ENCODE measurements at places on chromosomes 11 and 22. TPM values are rescaled to one million over a fixed set of nuclear protein-coding genes. Genes with fewer than 3 reads are reported as not detected.

DNA sequence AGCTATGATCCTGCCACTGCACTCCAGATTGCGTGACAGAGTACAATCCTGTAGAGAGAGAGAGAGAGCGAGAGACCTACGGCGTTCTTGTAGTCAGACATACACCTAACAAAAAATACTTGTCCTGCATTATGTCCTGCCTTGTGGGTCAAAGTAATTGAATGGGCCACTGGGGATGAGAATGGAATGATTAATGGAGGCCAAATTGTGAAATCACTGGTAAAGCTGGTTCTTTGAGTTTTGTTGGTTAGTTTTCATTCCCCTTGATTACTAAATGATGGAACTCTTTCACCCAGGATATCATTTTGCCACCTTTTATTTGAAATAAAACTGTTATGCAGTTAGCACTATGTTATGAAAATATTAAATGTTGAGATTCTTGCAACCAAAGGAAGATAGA lies 18.7 kb downstream of the GAS2 start:
- no peaks in the 10 kb centered on the region for H3K36me3 ChIP-seq
- H3K27ac ChIP-seq, result no peak overlapping the region
- H3K4me3 ChIP-seq, result no peak overlapping the region
- no peaks in the 10 kb centered on the region for H3K27me3 ChIP-seq
- no peaks in the 10 kb centered on the region for H3K4me1 ChIP-seq
- no peak for DNase-seq

DNA sequence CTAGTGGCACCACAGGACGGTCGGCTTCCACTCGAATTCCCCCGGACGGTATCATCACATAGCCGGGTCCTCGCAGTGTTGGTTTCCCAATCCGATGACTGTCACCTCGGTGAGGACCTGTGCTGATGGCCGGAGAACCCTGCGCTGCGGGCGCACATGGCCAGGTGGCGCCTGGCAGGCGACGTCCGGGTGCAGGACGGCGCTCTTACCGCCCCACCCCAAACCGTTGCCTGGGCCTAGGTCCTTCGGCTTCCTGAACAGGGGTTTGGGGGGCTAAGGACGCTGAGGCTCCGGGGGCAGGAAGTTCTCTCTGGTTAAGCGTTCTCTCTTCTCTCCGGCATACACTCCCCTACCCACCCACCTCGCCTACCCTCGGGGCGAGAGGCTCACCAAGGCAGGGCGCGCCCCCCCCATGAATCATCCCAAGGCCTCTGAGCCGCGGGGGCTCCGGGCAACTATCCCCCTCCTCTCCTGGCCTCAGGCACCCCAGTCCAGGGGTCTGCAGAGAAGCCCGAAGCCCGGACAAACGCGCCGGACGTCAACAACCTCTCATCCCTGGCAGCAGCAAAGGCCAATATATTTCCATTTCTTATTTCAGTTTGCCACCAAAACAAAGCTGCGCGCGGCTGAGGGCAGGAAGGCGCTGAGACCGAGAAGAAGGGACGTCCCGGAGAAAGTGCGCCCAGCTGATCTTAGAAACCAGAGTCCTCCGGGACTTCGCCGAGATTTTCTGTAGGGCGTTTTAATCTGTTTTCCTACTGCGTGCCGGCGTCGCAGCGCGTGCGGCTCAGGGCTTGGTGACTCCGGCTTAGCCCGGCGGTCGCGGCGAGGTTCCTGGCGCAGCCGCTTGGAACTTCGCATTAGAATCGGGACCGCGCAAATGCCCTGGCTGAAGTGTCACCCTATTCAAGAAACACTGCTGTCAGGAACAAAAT lies 5.6 kb downstream of the ALX4 start:
- peaks cover 10% of the 10 kb centered on the region for H3K27me3 ChIP-seq
- DNase-seq, result no peak
- peak overlapping the region; percentile 71 for H3K4me3 ChIP-seq
- H3K27ac ChIP-seq, result no peak overlapping the region
- peaks cover 30% of the 10 kb centered on the region for H3K4me1 ChIP-seq

DNA sequence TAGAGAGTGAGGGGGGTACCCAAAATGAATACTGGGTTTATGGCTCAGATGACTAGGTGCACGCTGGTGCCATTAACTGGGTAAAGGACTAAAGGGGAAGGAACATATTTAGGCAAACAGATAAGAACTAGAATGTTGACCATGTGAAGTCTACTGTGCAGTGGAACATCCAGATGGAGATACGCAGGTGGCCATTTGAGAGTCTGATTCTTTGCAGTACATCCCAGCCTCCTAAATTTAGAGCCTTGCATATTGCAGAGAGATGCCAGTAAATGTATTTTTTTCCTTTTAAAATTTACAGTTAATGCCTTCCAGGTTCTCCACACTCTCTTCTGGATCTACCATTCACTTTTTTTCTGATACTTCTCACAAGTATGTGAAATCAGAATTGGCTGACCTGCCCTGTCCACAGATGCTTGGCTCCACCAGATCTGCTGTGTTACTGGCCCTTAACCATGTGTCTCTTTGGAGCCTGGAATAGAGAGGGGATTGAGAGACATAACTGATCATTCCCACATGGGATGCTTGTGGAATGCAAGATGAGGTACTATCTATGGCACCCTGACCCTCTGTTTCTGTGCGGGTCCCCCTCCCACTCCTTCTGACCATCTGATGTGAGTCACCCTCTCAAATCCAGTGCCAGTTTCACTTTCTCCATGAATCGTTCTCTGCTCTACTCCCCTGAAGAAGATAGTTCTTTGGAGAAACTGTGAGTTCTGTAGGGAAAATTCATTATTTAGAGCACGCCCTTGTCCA lies 77.0 kb upstream of the NCAM1 start:
- no peak for DNase-seq
- H3K27ac ChIP-seq, result no peak overlapping the region
- H3K4me1 ChIP-seq, result peaks cover 36% of the 10 kb centered on the region
- H3K36me3 ChIP-seq, result no peaks in the 10 kb centered on the region
- H3K27me3 ChIP-seq, result no peaks in the 10 kb centered on the region
- peak overlapping the region; percentile 39 for H3K4me3 ChIP-seq

GRCh38 chr11:86145439-86146156 lies 76.7 kb upstream of the PICALM start:
- H3K36me3 ChIP-seq, result no peaks in the 10 kb centered on the region
- no peaks in the 10 kb centered on the region for H3K27me3 ChIP-seq
- H3K4me3 ChIP-seq, result no peak overlapping the region
- H3K27ac ChIP-seq, result no peak overlapping the region

GRCh38 chr11:119599864-119600541 lies 129.0 kb downstream of the NECTIN1 start:
- no peak for DNase-seq
- H3K27me3 ChIP-seq, result no peaks in the 10 kb centered on the region

The TENM4 gene
- total RNA-seq, result 6.1 TPM

DNA sequence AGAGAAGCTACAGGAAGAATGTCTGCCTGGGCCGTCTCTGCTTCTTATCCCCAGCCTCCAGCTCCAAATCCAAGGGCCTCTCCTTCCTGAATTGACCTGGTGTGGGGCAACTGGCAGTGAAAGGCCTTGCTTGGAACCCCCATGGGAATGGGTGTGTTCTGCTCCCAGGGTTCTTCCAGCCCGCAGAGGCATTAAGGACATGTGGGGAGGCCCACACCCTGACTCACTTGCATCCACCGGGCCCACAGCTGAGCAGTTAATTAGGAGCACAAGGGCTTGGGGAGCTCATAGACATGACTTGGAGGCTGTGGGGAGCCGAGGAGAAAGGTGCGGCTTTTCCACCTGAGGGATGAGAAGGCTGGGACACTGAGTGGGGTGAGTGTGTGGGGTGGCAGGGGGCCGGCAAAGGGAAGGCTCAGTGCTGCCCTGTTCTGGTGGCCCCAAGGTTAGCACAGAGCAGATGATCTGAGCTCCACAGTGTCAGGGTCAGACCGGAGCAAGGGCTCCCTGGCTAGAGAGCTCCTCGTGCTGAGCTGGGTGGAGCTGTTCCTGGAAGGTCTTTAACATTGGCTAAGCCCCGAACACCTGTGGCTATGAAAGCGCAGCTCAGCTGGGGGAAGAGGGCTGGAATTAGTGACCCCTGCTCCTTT lies 64.5 kb upstream of the NECTIN1 start:
- H3K4me3 ChIP-seq, result no peak overlapping the region
- H3K4me1 ChIP-seq, result no peaks in the 10 kb centered on the region
- H3K27me3 ChIP-seq, result no peaks in the 10 kb centered on the region
- DNase-seq, result no peak
- H3K27ac ChIP-seq, result no peak overlapping the region

GRCh38 chr11:107770551-107770951 lies 58.7 kb upstream of the SLN start:
- H3K4me1 ChIP-seq, result no peaks in the 10 kb centered on the region
- no peak overlapping the region for H3K27ac ChIP-seq
- DNase-seq, result no peak
- no peaks in the 10 kb centered on the region for H3K27me3 ChIP-seq

GRCh38 chr11:120719348-120719747 lies 207.8 kb downstream of the GRIK4 start:
- no peaks in the 10 kb centered on the region for H3K4me1 ChIP-seq
- DNase-seq, result no peak
- H3K27ac ChIP-seq, result no peak overlapping the region
- H3K4me3 ChIP-seq, result no peak overlapping the region

DNA sequence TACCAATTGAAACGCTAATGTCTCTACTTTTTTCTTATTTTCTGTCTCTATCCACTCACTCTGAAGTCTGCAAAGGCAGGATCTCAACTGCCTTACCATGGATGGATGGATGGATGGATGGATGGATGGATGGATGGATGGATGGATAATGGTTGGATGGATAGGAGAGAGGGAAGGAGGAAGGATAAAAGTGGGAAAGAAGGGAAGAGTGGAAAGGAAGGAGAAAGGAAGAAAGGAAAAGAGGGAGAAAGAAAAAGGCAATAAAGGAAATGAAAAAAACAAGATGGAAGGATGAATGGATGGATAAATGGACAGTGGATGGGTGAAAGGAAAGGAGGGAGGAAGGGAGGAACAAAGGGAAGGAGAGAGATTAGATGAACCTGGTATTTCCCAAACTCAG lies 506.0 kb downstream of the MN1 start:
- H3K27me3 ChIP-seq, result no peaks in the 10 kb centered on the region
- H3K27ac ChIP-seq, result no peak overlapping the region
- H3K36me3 ChIP-seq, result no peaks in the 10 kb centered on the region
- no peak for DNase-seq

The LRRC74B gene
- not detected for total RNA-seq

DNA sequence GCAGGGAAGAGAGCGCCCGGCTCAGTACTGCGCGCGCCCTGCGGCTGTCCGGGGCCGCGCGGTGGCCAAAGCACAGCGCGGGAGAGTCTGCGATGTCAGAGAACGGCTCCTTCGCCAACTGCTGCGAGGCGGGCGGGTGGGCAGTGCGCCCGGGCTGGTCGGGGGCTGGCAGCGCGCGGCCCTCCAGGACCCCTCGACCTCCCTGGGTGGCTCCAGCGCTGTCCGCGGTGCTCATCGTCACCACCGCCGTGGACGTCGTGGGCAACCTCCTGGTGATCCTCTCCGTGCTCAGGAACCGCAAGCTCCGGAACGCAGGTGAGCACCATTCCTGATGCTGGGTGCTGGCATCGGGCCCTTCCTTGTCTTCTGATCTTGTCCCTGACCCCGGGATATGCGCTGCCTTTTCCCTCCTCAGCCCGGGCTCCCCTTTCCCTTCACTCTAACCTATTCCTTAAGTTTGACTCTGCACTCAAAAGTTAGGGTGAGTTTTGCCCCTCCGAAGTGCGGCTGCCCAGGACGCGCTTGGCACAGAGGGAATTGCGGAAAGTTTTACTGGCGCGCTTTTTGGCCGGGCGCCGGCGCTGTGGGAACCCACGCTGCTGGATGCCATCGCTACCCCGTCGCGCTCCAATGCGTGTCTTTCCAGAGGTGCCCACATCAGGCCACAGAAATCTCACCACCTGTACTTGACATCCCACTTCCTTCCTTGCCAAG lies at the start of gene MTNR1B:
MTNR1B (plus strand) TSS at position 18 of the 714 bp plus-strand sequence; CDS start at position 93, 75 bp downstream.
- no peak for DNase-seq
- H3K36me3 ChIP-seq, result no peaks in the 10 kb centered on the region
- no peaks in the 10 kb centered on the region for H3K27me3 ChIP-seq

The SLC29A2 gene
- total RNA-seq, result 2.5 TPM

- H3K27me3 ChIP-seq, result no peaks in the 10 kb centered on the region
- H3K36me3 ChIP-seq, result no peaks in the 10 kb centered on the region
- H3K4me1 ChIP-seq, result no peaks in the 10 kb centered on the region
- H3K4me3 ChIP-seq, result no peak overlapping the region
- DNase-seq, result no peak
- H3K27ac ChIP-seq, result no peak overlapping the region
These were observed 1.8 kb upstream of the EHF start for GRCh38 chr11:34619062-34619516.

The A4GALT gene
- total RNA-seq, result 68.4 TPM

GRCh38 chr22:42292732-42293520 lies 22.5 kb upstream of the TCF20 start:
- H3K4me1 ChIP-seq, result no peaks in the 10 kb centered on the region
- no peak overlapping the region for H3K27ac ChIP-seq
- no peaks in the 10 kb centered on the region for H3K27me3 ChIP-seq
- no peak overlapping the region for H3K4me3 ChIP-seq
- no peak for DNase-seq

GRCh38 chr11:21289686-21290085 lies 620.3 kb downstream of the NELL1 start:
- DNase-seq, result no peak
- H3K27me3 ChIP-seq, result no peaks in the 10 kb centered on the region
- H3K27ac ChIP-seq, result no peak overlapping the region
- no peaks in the 10 kb centered on the region for H3K36me3 ChIP-seq
- H3K4me3 ChIP-seq, result no peak overlapping the region

DNA sequence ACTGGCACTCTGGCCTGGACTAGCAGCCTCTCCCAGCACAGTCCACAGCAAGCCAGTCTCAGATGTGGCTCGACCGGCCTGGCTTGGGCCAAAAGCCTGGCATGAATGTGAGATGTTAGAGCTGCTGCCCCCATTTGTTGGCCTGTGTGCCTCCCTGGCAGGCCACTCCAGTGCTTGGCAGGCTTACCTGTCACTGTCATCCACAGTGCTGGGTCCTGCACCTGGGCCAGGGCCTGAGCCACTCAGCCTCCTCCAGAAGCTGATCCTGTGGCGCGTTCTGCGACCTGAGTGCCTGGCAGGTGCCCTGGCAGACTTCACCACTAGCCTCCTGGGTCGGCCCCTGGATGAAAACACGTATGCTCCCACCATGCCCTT lies 36.1 kb downstream of the RRP8 start:
- no peak for DNase-seq
- H3K4me3 ChIP-seq, result no peak overlapping the region
- H3K36me3 ChIP-seq, result no peaks in the 10 kb centered on the region
- H3K27ac ChIP-seq, result no peak overlapping the region
- H3K4me1 ChIP-seq, result no peaks in the 10 kb centered on the region
